CD4-positive, alpha-beta T cell treated with Interleukin-10 for 1 hour (primary cell): ENCODE measurements at places on chromosomes 4 and X.
A peak's percentile ranks its signal among the peaks of the same experiment; 100 is the strongest.

DNA sequence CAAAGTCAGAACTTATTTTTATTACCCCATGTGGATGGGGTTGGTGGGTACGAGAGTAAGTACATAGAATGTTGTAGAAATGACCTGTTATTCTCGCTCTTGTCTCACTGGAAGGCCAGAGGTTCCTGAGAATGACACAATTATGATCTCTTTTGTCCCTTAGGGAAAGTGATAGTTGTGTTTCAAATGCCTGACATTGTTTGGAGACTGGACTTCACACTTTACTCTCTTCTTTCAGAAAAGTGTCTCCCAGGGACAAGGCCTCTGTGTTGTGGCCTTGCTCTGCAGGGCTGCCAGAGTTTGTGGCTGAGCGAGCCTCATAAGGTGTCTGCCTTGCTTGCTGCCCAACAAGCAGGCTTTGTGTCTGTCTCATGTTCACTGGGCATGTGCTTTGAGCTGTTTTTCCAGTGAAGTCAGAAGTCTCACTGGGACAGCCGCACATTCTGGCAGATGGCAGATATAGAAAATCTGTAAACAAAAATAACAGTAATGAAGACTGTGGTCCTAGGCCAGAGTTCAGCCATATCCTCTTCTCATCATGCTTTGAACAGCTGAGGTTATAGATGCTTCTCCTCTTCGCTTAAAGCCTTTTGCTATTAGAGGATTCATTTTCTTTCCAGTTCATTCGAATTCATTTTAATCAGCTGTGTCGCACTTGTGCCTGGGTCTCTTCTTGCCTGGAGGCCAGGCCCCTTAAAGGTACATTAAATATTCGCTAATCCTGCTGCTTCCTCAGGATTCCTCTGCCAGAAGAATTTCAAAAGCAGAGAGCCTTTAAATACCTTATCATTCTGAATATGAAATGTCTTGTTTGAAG lies 14.4 kb downstream of the PPEF1 start:
- DNase-seq: no peak

GRCh38 chr4:33746979-33747378 lies 2497.3 kb downstream of the ARAP2 start:
- DNase-seq: no peak

GRCh38 chrX:25277574-25277973 lies 261.8 kb upstream of the ARX start:
- no peak for DNase-seq

DNA sequence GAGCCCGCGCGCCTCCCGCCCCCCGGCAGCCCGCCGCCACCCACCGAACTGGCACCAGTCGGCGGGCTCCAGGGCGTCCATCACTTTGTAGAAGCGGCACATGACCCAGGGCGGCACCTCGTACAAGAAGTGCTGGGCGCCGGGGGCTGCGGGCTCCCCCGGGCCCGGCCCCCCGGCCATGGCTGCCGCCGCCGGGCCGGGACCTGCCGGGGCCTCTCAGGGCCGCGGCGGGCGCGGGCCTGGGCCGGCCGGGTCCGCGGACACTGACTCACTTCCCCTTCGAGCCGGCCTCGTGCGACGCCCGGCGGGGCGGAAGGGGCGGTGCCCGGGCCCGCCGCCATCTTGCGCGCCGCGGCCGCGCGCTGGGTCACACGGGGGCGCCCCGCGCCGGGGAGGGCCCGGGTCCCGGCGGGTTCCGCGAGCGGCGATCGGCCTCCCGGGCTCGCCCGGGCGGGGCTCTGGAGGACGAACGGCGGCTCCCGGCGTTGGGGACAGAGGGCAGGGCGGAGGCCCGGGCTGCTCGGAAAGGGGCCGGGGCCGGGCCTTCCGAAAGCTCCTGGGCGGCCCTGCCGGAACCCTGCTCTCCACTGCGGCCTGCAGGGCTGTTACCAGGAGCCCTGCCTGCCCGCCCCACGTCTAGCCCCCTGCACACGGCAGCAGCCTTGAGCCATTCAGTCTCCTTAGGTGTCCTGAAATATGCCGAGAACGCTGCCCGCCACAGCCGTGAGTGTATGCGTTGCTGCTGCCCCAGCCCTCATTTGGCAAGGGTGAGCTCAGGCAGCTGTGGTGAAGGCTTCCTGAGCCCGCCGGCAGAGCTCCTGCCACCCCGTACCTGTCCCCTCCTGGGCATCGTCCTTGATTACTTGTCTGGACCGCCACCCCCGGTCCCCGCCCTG lies at the start of gene IRAK1:
Gene IRAK1, minus strand, starts transcription at position 270 of the 896 bp plus-strand sequence. Its CDS starts 90 bp downstream, at position 180.
- DNase-seq: peak; percentile 59

- no peak for DNase-seq
Observed at GRCh38 chr4:8782135-8782534, 89.5 kb downstream of the HMX1 start.

- DNase-seq: no peak
Observed at GRCh38 chr4:123921339-123921738, 524.7 kb downstream of the SPRY1 start.

GRCh38 chrX:39830414-39830813 lies 267.3 kb downstream of the BCOR start:
- DNase-seq: no peak

DNA sequence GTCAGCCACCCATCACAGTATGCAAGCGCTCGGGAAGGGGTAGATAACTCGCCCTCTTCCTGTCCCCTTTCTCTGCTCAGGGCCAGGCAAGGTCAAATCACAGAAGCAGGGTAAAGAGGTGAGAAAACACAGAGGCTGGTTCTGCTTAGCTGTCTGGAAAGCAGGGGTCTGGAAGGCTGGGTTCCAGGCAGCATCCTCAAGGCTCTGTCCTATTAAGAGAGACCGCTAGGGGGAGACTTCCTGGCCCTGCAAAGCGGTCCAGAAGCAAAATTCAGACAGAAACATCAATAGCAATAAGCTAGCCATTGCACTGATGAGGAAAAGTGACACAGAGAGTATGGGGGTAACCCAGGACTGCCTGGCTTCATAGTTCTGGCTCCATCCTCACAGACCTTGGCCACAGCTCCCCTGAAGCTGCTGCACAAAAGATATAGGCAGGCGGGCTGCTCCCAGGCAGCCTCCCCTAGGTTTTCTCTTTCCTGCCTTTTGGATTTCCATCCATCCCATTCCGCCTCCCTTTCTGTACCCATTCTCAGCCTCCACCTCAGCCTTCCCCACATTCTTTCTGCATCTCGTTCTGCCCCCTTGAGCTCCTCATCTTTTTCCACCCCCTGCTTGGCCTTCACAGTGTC lies 308.5 kb downstream of the EVC2 start:
- no peak for DNase-seq

- DNase-seq: no peak
Observed at GRCh38 chr4:54093324-54094240, 6.4 kb upstream of the GSX2 start.

DNA sequence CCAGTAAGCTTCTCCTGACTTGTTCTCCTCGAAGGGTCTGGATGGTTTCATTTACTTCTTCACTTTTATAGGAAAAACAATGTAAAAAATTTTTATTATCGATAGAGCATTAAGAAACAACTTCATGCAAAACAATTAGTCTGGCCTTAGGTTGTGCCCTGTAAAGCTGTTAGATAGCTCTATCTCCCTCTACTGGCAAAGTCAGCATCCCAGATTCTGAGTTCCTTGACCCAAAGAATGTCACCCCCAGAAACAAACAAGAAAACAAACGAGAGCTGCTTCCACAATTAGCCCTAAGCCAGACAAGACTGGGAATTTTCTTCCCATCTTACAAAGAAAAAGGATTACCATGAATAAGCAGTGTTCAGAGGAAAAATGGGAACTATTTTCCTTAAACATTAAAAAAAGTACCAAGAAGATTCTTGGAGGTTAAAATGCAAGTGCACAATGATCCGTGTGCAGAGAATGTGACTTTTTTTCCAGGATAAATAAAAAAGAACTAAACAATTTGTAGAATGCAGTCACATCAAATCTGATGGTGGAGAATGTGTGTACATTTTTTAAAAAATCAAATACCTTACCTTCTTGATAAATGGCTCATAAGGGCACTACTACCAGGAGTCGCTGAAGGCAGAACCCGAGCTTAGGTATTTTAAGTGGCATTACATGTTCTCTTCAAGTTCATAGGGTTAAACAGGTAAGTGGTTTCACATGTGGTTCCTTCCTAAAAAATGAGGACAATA lies 293.2 kb downstream of the FBXO8 start:
- no peak for DNase-seq

DNA sequence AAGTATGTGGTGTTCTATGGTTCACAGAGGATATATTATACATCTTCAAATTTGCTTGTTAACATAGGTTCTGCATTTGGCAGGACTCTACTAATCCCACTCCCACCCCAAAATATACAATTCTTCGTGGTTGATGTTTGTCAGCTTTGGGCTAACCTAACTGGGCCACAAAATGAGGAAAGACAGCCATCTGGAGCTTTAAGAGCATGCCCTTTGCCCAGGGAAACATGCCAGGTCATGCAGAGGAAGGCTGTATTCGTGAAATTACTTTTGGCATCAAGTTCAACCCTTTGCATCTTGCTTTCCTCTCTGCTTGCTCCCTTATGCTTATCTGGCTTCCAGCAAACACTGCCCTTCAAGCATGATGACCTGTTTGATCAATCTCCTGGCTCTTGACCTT lies 46.8 kb upstream of the F9 start:
- DNase-seq: no peak

DNA sequence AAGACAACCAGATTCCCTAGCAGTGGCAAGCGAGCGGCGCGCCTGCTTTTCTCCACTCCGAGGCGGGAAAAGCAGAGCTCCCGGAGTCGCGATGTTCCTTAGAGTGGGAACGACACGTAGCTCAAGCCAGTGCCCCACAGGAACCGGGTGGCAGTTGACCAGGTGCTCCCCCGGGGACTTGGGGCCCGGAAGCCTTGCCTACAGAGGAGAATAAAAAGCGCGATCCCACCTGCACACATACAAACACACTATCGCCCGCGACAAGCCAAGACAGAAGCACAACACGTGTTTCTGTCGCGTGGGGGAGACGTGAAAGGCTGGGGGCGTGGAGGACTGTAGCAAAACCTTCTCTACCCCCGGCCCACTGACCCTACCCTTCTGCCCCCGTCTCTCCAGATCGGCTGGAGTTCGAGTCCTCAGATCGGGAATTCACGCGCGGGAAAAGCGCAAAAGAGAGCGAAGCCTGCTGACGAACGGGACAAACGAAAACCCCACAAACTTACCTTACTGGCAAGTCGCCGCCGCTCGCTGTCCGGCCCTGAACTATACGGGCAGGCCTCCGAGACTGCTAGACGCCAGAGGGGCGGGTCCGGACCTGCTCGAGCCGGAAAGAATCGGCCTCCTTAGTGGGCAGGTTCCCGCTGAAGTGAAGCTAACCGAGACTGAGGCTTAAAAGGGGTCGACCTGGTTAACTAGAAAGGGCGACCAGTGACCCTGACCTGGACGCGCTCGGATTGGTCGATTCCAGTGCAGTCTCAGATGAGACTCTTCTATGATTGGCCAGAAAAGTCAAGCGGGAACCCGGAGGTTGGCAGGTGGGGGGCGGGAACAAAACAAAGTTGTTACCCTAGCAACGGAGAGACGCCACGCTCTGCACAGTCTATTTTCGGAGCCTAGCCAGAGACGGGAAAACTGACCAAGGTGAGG lies at the start of the genes DNAAF6 and NUP62CL:
Gene DNAAF6, plus strand, starts transcription at position 842 of the 927 bp plus-strand sequence. CDS start 6,265 bp downstream, outside the sequence.
Gene NUP62CL, minus strand, starts transcription at position 664 of the 927 bp plus-strand sequence. CDS start 31,287 bp downstream, outside the sequence.
- DNase-seq: peak; percentile 85

DNA sequence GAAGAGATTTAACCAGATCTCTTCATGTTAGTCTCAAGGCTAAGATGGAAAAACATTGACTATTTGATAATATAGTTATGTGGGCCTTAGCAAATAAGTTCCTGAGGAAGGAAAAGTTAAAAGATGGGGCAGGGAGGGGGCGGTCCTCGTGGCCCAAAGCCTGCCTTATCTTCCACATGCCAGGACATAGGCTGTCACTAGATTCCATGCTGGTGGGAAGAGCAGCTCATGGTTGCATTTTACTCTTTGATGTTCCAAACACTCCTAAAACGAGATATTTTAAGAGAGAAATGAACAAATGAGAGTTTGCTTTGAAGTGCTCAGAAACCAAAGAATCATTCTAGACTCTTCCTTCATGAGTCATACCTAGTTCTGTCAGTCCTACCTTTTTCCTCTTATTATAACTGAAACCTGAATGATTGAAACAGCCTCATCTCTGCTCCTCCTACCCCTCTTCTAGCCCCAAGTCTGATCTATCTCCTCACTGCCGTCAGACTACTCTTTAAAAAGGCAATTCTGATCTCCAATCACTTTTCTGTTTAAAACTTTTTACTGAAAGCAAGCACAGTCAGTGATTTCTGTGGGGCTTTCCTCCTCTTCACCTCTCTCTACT lies 25.1 kb downstream of the RAB9B start:
- no peak for DNase-seq

DNA sequence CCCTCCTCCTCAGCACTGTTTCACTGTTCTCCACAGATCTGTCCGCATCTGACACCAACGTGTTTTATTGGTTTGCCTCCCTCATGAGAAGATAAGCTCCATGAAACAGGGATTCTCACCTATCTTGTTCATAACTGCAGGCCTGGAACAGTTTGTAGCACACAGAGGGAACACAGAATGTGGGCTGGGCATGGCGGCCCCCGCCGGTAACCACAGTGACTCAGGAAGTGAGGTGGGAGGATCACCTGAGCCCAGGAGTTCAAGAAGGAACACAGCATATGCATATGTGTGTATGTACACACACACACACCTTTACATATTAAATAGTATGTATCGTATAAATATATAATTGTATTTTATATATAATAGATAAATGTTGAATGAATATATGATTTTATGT lies 168.6 kb downstream of the AFAP1 start:
- peak; percentile 39 for DNase-seq

GRCh38 chrX:119187298-119187697 lies 48.8 kb upstream of the PGRMC1 start:
- no peak for DNase-seq

DNA sequence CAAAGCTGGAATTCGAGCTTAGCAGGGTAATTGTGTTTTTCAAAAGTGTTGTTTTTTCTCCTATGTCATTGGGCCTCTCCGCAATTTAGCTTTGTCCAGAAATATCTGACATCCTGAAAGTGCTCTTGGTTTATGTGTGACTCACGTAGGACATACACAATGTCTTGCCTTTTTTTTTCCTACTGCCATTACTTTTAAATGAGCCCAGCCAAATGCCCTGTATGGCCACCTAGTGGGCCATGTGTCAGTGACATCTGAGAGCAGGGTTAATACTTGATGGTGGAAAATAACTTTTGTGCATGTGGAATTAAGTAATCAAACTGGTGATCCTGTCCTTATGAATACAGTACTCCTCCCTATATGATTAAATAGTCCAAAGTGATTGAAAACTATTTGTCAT lies 1411.1 kb upstream of the TENM3 start:
- DNase-seq: no peak

- no peak for DNase-seq
Observed at GRCh38 chr4:97759785-97760184, 383.5 kb downstream of the STPG2 start.

DNA sequence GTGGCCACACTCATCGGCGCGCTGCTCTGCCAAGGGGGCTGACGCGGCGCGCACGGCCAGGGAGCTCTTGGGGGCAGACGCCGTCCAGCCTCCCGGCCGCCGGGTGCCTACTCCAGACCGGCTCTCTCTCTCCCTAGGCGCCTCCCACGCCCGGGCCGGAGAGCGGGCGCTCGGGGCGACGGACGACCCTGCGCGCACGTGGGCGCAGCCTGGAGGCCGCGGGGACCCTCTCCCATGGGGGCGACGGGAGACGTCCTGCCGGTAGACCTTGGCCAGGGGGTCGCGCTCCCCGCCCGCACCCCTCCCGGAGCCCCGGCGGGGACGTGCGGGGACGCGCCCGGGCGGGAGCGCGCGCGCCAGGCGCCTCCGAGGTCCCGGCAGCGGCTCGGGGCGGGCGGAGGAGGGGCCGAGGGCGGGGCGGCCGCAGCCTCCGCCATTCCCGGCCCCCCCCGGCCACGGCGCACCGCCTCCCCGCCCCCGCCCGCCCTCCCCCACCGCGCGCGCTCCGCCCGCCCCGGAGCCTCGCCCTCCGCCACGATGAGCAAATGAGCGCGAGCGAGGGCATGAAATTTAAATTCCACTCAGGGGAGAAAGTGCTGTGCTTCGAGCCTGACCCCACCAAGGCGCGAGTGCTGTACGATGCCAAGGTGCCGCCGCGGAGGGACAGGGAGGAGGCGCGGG lies at the start of gene MSL3:
Gene MSL3, plus strand, starts transcription at position 519 of the 681 bp plus-strand sequence. Its CDS starts 27 bp downstream, at position 546.
- DNase-seq: peak; percentile 32
